Brain microvascular endothelial cell (primary cell): ENCODE measurements at places on chromosomes 11 and 22.

- DNase-seq = no peak
Measured at GRCh38 chr11:133207995-133208394, 324.3 kb downstream of the OPCML start.

DNA sequence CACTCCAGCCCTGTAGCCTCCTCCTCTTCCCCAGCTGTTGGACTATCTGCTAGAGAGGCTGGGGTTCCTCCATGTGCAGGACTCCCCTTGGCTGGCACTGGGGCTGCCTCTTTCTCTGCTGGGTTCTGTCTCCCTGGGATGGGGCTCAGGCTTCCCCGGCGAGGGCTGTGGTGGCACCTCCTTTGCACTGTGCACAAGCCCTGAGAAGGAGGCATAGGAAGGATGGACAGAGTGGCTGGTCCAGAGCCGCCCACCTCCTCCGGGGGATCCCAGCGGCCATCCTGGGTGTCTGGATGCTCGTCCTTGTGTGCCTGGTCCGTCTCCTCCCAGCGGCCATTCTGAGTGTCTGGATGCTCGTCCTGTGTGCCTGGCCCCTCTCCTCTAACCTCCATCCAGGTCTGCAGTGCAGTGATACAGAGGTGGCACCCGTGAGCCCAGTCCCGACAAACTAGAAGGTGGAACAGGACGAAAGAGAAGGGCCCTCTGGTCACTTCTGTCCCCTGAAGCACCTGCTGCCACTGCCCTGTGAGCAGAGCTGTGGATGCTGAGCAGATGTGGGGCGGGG lies 633.7 kb downstream of the BRD1 start:
- no peak for DNase-seq

- DNase-seq = no peak
Measured at GRCh38 chr22:39967996-39968972, 8.1 kb downstream of the TMA7B start.

DNA sequence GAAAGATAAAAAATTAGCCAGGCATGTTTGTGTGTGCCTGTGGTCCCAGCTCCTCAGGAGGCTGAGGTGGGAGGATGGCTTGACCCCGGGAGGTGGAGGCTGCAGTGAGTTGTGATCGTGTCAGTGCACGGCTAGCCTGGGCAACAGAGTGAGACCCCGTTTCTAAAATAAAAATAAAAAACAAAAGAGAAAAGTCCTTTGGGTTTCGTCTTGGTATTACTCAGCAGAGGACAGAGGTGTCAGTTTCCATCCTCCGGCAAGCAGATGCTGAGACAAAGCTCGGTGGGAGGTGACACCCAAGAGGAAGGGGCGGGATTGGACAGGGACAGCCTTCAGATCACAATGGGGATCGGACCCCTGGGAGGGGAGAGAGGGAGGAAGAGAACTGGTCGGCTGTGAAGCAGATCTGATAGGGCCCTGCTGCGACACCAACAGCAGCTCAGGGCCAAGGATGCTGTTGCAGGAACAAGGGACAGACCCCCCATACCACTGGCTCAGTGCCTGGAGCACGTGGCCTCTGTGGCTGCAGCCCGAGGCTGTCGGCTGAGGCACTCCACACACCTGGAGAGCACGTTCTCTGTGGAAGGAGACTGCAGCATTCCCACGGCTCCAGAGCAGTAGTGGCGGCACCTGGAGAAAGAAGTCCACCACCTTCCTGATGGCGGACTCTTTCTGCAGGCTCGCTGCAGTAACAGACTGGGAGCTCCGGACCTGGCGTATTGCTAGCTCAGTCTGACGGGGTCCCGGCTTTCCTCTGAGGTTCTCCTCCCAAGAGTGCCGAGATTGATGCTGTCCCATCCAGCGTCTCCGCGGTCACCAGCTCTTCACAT lies 5.2 kb upstream of the BID start:
- DNase-seq = no peak

- DNase-seq = no peak
Measured at GRCh38 chr22:43153899-43154298, 2.5 kb downstream of the TSPO start.

GRCh38 chr11:68031144-68031464 lies 623 bp downstream of the NDUFS8 start:
- no peak for DNase-seq

- DNase-seq = no peak
Measured at GRCh38 chr11:14905104-14906033, 13.3 kb upstream of the CYP2R1 start.

- no peak for DNase-seq
Measured at GRCh38 chr11:73428699-73429098, 52.5 kb downstream of the RELT start.

GRCh38 chr22:34897126-34897525 lies 168.8 kb upstream of the ISX start:
- DNase-seq = no peak
